ENCODE measurements at places on chromosomes 2 and 18.

DNA sequence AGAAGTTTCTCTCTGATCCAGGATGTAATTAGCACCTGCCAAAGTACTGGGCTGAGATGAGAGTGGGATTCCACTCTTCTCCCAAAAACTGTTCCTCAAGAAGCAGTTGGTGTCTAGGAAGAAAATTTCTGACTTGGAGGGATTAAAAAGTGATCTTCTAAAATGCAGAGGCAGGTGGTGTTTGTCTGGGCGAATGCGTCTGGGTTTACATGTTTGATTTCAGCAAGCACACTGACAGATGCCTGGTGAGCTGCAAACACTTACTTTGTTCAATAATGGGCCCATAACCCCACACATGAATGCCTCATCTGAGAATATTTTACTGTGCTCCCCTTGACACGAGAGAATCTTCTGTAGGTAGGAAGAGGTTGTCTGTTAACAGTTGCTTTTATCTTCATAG is 24.3 kb upstream of the KCNF1 start:
- DNase-seq: no peak

- DNase-seq: no peak
Measured at GRCh38 chr2:164917296-164917903, 37.9 kb downstream of the SLC38A11 start.

- no peak for DNase-seq
Measured at GRCh38 chr2:48250943-48251342, 279.0 kb upstream of the STON1 start.

DNA sequence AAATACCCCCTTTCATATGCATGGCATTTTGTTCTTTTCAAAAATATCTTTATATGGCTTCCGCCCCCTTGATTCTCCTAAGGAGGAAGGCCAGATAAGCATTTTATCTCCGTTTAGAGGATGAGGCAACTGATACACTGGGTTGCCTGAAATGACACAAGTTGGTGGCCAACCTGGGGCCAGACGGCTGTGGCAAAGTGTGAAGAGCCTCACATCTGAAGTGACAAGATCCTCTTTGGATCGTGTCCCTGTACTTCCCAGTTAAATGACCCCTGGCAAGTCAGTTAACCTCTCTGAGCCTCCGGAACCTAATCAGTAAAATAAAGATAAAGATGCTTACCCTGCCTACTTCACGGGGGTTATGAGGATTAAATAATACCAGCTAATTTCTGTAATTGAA is 4.6 kb downstream of the SETBP1 start:
- no peak for DNase-seq

- no peak for DNase-seq
Measured at GRCh38 chr2:88696611-88697010, 5.1 kb downstream of the RPIA start.

- DNase-seq: no peak
Measured at GRCh38 chr2:37080266-37080665, 3.9 kb downstream of the HEATR5B start.

GRCh38 chr2:59932341-59932740 is 621.1 kb downstream of the BCL11A start:
- DNase-seq: no peak

GRCh38 chr2:235692671-235693171 is 198.9 kb downstream of the AGAP1 start:
- DNase-seq: no peak

DNA sequence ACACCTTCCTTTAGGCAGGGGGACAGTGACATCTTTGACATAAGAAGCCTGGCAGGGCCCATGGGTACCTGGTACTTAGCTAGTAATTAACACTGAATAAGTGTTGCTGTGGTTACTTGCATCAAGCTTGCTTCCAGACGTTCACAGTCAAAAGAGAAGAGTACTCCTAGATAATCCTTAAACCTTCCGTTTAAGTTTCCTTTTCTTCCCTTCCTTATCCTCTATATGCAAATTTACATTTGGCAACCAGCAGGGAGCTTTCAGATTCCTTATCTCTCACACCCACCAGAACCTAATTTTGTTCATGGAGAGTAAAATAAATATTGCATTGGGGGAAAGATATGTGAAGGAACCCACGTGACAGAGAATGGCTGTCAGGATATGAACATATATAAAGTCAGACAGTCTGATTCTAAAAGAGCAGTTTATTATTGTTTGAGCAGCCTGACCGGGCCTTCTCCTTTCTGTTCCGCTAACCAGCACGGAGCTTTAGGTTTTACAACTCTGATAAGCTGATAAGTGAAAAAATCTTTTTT is 7.8 kb upstream of the RAB31 start:
- DNase-seq: no peak

- DNase-seq: no peak
Measured at GRCh38 chr2:109131777-109132176, 2.8 kb downstream of the SH3RF3 start.

DNA sequence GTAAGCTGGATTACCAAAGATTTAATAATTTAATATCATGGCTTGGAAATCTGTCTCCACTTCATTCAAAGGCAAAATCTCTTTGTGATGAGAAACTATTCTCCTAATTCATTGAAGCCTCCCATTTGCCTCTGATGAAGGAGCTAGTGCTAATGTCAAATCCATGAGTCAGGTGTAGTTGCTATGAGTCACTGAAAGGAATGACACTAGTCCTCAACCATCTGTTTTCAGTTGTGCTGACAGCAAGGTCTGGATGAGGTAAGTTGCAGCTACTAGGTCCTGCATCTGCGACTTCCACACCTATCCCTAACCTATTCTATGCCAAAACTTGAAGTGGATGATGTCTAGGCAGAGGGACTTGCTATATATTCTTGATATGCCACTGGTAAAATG is 324.0 kb upstream of the UBE2E3 start:
- DNase-seq: no peak

DNA sequence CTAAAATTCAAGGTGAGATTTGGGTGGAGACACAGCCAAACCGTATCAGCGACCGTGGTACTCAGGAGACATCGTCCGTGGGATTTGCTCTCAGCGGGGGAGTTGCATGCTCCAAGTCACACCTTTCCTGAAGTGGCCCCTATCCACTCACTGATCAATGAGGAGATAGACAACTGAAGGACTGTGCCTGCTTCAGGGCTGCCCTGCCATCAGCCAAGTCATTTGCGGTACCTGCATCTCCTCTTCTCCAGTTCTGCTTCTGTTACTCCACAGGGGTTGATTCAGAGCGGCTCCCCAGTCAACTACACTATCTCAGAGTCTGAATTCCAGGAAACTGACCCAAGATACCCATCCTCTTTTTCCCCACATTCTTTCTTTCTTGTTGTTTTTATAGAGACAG is 184.1 kb downstream of the MREG start:
- DNase-seq: no peak

Data from globus pallidus (tissue), 1 donor.